ENCODE measurements at places on chromosomes 1 and 21. TPM values are rescaled to one million over a fixed set of nuclear protein-coding genes. Genes with fewer than 3 reads are reported as not detected.

- ATAC-seq = no peak
Observed at GRCh38 chr21:40760821-40761220, 86.1 kb downstream of the DSCAM start.

- no peak for ATAC-seq
Observed at GRCh38 chr21:45709173-45709572, 65.6 kb downstream of the PCBP3 start.

DNA sequence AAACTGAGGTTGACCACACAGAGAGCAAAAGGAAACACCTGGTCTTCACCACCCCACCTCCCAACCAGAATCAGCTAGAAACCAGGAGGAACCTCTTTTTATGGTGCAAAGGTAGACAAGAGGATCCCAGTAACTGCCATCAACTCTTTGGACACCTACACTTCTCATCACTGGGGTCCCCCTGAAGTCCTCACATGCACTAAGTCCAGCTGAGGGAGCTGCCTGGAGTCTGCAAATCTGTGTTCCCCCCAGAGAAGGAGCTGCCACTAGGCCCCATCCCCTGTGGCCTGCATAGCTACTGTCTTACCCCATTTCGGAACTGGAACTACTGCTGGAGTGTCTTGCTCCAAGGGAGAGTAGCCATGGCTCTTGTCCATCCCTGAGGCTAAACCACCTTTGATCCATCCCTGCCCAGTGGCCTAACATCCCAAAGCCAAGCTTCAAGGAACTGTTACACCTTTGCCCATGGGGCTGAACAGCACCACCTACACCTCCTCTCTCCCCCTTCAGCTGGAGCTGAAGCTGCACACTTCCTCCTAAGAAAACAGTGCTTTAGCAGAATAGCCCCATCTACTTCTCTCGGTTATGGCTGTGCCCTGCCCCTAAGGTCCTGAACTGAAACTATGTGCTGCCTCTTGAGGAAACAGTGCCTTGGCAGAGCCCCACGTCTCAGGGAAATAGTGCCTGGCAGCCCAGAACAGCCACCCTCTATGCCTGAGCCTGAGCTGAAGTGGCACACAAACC, 85.4 kb upstream of the CD53 start:
- ATAC-seq = peak; percentile 74

Gene HES3
- total RNA-seq = not detected

Gene CLEC20A
- not detected for total RNA-seq
